ENCODE measurements at places on chromosomes 5 and 9.

GRCh38 chr9:133876836-133877235, 115.3 kb downstream of the VAV2 start:
- DNase-seq, result no peak

DNA sequence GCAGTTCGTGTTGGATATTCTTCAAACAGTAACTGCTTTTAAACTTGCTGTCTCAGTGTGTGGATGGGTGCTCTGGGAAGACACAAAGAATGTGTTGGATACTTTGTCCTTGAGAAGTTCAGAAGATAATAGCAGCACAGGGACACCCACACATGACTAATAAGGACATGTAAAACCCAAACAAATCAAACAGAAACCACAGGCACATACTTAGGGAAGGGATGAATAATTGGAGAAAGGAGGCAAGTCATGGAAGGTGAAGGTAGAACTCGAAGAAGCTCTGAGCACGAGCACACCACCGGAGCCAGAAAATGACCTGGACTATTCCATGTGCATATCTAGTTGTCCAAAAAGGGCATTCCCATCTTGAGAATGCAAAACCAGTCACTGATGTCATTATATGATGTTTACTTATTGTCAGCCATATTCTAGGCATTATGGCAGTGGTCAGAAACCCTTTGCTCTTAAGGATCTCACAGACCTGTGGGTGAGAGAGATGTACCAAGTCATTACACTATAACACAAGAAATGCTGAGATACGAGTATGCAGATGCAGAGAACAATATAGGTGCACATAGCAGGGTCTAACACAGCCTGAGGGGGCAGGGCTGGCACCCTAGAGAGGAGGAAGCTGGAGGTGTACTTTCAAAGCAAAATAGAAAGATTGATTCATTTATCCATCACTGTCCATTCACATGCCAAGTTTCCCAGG, 152.9 kb downstream of the PIK3R1 start:
- DNase-seq, result no peak

- DNase-seq, result no peak
Measured at GRCh38 chr5:113246361-113246870, 188.4 kb downstream of the TSSK1B start.

- DNase-seq, result no peak
Measured at GRCh38 chr5:115084246-115084793, 85.4 kb downstream of the TRIM36 start.

- DNase-seq, result no peak
Measured at GRCh38 chr5:219991-220390, 1.9 kb downstream of the SDHA start.

- no peak for DNase-seq
Measured at GRCh38 chr5:72210888-72211678, 103.8 kb downstream of the MAP1B start.

- no peak for DNase-seq
Measured at GRCh38 chr5:134397196-134397595, 14.5 kb downstream of the CDKN2AIPNL start.

DNA sequence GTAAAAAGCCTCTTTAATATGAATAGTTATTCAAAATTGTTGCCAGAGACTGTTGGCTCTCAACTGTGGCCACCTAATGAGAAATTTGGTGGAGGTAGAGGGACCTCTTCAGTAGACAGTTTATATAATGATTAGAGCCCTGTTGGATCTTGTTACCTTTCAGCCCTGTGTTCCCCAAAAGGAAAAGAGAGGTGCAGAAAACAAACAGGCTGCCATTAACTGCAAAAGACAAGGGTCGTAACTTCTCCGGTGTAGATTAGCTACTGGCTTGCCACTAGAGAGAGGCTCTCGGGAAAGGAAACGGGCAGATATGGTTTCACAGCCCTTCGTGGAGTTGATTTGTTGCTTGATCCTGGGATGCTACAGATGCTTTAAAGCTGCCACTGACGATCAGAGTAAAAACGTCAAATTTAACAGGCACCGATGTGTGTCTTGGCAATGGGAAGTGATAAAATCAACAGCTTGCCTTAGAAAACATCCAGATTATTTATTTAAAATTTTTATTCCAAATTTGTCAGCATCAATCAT, 7.8 kb downstream of the FST start:
- DNase-seq, result no peak

DNA sequence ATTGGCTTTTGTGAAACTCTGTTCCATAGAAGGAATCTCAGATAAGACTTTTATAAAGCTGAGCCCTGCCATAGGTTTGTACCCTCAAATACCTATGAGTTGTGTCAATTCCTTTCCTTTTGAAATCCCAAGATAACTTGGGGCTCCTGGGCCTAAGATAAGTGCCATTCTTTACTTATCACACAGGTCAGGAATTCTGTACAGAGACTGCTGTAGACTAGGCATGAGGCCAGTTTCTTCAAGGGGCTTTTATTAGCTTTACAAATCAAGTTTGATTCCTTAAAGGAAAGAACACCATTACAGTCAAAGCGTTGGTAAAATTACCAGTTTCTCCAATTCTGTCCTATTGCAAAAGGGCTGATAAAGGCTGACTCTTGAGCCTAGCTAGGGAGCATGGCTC, 39.2 kb downstream of the SHC3 start:
- DNase-seq, result no peak

DNA sequence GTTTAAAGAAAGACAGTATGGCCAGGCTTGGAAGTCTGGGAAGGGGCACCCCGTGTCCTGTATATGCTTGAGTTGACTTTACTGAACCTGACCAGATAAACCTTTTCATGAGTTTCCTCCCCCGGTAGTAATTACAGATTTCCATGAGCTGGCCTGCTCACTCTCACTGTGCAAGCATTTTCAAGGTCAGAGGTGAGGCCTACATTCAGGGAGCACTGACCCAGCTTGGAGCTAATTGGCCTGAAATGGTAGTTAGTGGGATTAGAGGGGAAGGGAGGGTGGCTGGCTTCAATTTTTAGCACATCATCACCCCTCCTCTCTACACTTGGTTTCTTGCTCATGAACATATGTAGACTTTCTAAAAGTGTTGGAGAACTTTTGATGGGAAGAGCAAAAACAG, 99.2 kb downstream of the PSAT1 start:
- DNase-seq, result no peak

DNA sequence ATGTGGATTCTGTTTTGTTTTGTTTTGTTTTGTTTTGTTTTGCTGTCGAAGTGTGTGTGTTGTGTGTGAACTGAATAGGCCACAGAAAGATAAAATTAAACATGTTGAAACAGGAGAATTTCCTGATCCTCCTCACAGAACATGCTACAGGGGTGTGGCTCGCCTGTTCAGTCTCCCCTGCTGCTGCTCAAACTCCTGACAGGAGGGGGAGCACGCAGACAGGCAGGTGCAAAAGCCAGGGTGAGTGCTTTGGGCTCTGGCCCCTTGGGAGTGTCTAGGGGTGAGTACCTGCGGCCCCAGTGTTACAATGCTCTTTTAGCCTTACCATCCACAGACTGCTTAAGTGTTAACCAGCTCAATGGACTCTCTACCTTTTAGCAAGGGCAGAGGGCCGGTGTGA, 473.5 kb downstream of the MAT2B start:
- no peak for DNase-seq

DNA sequence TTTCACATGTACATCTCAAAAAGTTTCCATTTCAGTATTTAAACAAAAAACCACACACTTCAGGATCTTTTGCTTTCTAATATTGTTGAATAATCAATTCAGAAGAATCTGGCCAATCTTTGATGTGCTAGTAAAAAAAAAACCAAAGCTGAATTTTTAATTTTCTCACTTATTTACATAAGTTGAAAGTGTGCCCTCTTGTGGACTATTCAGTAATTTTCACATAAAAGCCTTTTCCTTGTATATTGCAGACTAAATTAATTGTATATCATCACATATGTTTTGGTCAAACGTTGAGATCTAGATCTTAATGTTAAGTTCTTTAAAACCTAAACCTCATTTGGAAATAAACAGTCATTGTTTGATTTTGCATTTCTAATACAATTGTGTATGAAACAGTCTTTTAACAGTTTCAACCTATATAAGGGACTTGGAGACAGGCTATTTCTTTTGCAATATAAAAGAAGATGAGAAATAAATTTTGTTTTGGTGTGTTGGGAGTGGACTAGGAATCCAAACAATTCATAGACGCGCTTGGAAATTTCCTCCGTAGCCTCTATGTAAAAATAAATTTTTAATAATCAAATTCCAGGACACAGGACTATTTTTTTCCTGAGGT, 68.1 kb downstream of the NIPBL start:
- DNase-seq, result no peak

GRCh38 chr9:89988458-89988857, 383.6 kb downstream of the GADD45G start:
- DNase-seq, result no peak

GRCh38 chr5:21672360-21672759, 1180.8 kb downstream of the CDH12 start:
- no peak for DNase-seq

- no peak for DNase-seq
Measured at GRCh38 chr9:35108946-35109575, 6.1 kb upstream of the STOML2 start.

GRCh38 chr5:2430606-2431005, 320.9 kb downstream of the IRX2 start:
- DNase-seq, result no peak

GRCh38 chr5:15092801-15093200, 221.2 kb upstream of the ANKH start:
- DNase-seq, result no peak

DNA sequence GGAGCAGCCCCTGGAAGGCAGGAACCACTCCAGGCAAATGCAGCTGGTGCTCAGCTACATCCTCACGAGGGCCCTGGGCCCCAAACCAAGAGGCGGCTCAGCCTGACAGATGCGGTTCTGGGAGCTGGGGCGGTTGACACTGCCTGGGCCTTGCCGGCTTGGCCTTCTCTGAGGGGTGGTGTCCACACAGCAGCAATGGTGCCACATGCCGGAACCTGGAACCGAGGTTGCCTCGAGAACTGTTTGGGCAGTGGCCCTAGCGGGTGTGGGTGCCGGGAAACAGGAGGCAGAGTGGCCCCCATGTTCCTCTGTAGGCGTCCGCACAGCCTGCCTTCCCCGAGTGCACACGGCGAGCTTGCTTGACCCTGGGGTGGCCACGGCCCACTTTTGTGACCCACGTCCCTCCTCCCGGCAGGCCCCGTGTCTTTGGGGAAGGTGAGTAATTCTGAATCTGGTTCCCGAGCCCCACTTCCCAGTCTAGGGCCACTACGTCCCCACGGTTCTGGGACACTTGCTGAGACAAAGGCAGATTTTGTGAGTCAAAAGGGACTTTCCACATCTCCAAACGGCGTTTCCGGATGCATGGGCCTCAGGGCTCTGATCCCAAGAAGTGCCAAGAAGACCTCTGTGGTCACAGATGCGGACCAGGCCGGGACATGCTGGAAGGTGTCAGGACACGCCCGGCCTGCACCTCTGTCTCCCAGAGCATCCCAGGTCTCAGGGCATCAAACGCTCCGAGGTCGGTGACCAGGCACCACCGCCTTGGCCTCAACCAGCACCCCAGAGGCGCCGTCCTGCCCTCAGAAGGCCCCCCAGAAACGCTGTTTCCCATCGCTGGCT, 27.7 kb upstream of the SLC12A7 start:
- DNase-seq, result no peak

DNA sequence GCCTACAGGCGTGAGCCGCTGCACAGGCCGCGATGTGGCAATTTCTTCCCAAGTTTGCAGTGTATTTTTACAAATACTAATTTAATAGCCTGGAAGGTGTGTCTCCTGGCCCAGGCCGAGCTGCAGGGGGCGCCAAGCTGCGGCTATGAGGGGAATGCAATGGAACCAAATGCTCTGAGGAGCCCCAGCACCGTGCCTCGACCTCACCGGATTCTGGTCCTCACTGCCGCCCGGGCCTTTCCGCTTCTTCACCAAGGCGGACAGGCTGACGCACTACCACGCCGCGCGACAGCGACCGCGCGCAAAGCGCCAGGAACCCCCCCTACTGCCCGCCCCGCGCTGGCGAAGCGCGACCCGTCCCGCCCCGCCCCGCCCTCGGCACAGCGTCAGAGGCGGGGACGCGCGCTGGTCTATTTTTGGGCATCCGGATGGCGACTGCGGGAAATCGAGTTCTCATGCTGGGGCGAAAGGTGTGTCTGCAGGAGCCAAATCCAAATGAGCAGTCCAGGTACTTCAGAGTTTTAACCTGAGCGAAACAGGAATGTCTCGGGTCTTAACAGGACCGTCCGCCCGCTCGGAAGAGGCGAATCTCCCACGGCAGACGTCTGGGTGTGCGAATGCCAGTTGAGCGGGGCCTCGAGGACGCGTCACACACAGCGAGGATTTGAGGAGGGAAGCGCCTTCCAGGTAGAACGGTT, 31.7 kb upstream of the PRXL2C start:
- DNase-seq, result peak; percentile 39

DNA sequence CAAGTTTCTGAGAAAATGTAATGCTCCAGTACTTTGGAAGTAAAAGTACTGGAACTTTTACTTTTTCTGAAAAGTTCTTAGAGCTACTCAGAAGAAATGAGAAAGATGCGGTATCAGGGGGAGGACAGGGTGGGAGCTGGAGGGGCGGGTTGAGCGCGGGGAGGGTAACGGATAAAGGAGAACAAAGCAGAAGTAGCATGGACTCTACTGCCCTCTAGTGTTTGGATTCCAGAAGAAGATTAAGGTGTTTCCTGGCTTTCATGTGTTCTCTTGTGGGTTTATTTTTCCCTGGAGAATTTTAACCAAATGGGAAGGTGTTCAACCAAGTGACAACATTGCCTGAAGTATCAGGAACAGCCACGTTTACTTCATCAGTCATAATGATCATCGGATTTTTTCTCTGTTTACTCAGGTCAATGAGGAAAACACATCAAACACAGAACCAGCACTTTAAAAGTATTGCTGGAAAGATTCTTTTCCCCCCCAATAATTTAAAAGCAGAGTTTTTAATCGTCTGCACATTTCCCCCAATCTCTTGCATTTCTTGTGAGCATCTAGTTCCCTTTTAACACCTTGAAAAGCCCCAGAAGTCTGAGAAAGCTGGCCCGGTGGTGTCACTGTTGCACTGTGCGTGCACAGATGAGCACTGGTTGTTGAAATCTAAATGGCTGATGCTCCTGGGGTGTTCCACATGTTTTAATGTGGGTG, 190.6 kb downstream of the MPDZ start:
- DNase-seq, result no peak

GRCh38 chr5:14465776-14466175, 115.8 kb upstream of the OTULINL start:
- DNase-seq, result no peak

- no peak for DNase-seq
Measured at GRCh38 chr9:126839301-126839700, 21.1 kb upstream of the ZBTB34 start.

DNA sequence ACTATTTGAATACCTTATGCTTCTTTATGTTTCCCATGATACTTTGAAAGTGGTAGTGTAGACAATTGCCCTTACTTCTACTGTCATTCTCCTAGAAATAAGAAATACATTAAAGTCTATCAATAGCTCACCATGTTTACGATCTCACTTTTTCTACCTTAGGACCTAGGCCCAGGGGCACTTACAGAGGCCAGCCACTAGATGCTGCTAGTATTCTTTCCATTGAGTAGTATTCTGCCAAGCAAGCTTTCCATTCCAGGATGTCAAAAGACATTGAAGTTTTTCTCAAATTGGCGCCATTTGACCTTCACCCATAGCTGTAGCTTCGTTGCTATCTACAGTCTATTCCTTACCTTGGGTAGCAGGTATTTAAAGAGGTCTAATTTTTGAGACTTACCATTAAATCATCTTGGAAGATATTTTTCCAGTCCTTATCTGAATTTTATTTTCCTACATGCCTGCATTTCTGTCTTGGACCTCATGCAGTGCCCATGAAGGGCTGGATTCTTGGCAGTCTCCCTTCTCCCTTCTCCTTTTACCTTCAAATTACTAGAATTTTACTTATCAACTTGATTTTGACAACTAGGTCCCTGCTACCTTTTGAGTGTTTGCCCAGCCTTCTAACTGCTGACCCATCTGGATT, 246.0 kb upstream of the NUDT12 start:
- no peak for DNase-seq

GRCh38 chr5:109701792-109702191, 12.1 kb downstream of the MAN2A1 start:
- no peak for DNase-seq
